ENCODE measurements at places on chromosomes 16 and 17. TPM values are rescaled to one million over a fixed set of nuclear protein-coding genes. Genes with fewer than 3 reads are reported as not detected.
A peak's percentile ranks its signal among the peaks of the same experiment; 100 is the strongest.

CACNG3 gene
- total RNA-seq, result not detected

DNA sequence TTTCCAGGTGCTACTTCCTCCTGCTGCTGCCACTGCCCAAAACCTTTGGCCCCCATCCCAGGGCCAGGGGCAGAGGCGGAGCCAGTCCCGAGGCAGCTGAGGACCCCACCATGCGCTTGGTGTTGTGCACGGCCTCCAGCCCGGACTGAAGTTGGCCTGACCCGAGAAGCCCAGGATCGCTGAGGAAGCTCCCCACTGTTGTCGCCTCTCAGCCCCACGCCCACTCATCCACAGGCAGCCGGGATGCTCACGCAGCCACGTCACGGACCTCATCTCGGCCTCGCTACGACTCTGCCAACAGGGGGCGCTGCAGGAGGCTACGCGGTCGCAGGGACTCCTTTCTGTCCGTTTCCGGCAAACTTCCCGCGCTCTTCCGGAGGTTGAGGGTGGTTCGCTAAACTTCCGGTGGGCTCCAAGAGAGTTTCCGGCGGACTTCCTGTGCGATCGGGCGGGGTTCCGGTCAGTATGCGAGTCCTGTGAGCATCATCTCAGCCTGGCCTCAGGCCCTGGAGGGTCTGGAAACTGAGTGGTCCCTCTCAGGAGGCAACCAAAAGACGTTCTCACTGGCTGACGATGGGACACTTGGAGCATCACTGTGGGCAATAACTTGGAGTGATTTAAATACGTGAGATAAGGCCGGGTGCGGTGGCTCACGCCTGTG lies 12.4 kb downstream of the ZG16B start:
- no peaks in the 10 kb centered on the region for H3K36me3 ChIP-seq
- H3K4me3 ChIP-seq, result peak overlapping the region; percentile 72
- peak; percentile 57 for DNase-seq
- peak overlapping the region; percentile 76 for H3K27ac ChIP-seq
- H3K27me3 ChIP-seq, result no peaks in the 10 kb centered on the region

- no peak overlapping the region for H3K27ac ChIP-seq
- no peaks in the 10 kb centered on the region for H3K4me1 ChIP-seq
- no peaks in the 10 kb centered on the region for H3K27me3 ChIP-seq
- no peaks in the 10 kb centered on the region for H3K36me3 ChIP-seq
- DNase-seq, result no peak
- H3K4me3 ChIP-seq, result no peak overlapping the region
Observed at GRCh38 chr16:840561-841454, 40.3 kb upstream of the GNG13 start.

GRCh38 chr17:80671825-80672110 lies 127.1 kb downstream of the RPTOR start:
- H3K27me3 ChIP-seq, result no peaks in the 10 kb centered on the region
- H3K36me3 ChIP-seq, result peaks cover 37% of the 10 kb centered on the region
- no peak for DNase-seq
- peak overlapping the region; percentile 25 for H3K27ac ChIP-seq
- H3K4me1 ChIP-seq, result peaks cover 89% of the 10 kb centered on the region

MT1A gene
- 0.60 TPM for total RNA-seq

GPR139 gene
- total RNA-seq, result not detected

- H3K27ac ChIP-seq, result peak overlapping the region; percentile 92
- peaks cover 22% of the 10 kb centered on the region for H3K36me3 ChIP-seq
- no peaks in the 10 kb centered on the region for H3K27me3 ChIP-seq
- peaks cover 64% of the 10 kb centered on the region for H3K4me1 ChIP-seq
- DNase-seq, result no peak
Observed at GRCh38 chr16:89422527-89422904, 67.8 kb downstream of the ANKRD11 start.

NSRP1 gene
- 32.4 TPM for total RNA-seq

DNA sequence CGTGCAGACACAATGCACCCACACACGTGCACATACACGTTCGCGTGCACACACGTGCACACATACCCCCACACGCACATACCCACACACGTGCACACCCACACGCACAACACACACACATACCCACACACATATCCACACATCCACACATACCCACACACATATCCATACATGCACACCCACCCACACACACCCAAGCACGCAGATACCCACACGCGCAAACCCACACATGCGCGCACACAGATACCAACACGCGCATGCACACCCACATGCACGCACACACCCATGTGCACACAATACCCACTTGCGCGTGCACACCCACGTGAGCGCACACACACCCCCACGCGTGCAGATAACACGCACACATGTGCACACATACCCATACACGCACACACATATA lies 26.8 kb upstream of the PVALEF start:
- peak overlapping the region; percentile 52 for H3K27ac ChIP-seq
- H3K36me3 ChIP-seq, result no peaks in the 10 kb centered on the region
- no peak overlapping the region for H3K4me3 ChIP-seq
- no peaks in the 10 kb centered on the region for H3K27me3 ChIP-seq
- H3K4me1 ChIP-seq, result no peaks in the 10 kb centered on the region
- no peak for DNase-seq

- no peaks in the 10 kb centered on the region for H3K4me1 ChIP-seq
- peaks cover 6% of the 10 kb centered on the region for H3K27me3 ChIP-seq
- no peak overlapping the region for H3K27ac ChIP-seq
- no peak overlapping the region for H3K4me3 ChIP-seq
- H3K36me3 ChIP-seq, result no peaks in the 10 kb centered on the region
Observed at GRCh38 chr17:73342541-73343167, 30.9 kb upstream of the CDC42EP4 start.

SULT1A1 gene
- 8.4 TPM for total RNA-seq

DNA sequence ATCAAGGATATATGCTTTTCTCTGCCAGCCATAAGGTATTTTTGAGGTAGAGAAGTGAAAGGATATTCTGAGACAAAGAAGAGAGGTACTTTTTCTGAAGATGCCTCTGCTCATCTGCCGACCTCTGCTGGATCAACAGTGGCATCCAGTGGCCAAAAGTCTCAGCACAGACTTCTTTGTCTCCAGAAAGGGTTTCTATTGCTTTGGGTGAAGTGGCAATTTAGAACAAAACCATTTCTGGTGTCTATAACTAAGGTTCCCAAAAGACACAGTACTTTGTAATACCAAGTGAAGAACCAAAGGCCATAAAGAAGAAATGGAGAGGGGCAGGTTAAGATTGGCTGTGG lies 155.2 kb upstream of the C17orf78 start:
- H3K4me1 ChIP-seq, result peaks cover 5% of the 10 kb centered on the region
- no peak overlapping the region for H3K4me3 ChIP-seq
- no peaks in the 10 kb centered on the region for H3K27me3 ChIP-seq
- peak; percentile 5 for DNase-seq
- peaks cover 19% of the 10 kb centered on the region for H3K36me3 ChIP-seq

ABCA8 gene
- not detected for total RNA-seq

- H3K27me3 ChIP-seq, result peaks cover 37% of the 10 kb centered on the region
- H3K36me3 ChIP-seq, result peaks cover 2% of the 10 kb centered on the region
- no peak overlapping the region for H3K27ac ChIP-seq
- no peak for DNase-seq
Observed at GRCh38 chr17:1997289-1997926, 27.7 kb downstream of the RTN4RL1 start.

DNA sequence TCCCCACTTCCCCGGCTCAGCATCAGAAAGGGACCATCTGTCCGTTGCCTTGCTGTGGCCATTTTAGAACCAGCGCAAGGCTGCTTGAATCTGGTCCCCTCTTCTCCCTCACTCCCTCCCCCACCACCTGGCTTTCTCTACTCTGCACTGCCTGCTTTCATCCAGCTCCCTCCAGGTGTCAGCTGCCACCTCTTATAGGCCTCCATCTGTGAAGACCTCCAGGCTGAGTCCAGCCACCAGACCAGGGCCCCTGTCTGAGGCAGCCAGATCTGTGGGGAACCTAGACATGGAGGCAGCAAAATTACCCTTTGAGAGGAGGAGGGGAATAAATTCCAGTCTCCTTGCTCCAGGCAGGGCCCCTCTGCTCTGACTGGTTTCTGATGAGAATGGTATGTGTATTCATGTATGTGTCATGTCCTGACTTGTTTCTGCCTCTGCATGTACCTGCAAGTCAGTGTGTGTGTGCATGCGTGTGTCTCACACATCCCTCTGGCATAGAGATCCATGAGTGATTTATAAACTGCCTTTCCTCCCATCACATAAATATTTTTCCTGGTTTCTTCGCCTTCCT lies 21.1 kb downstream of the MINK1 start:
- H3K4me3 ChIP-seq, result no peak overlapping the region
- H3K36me3 ChIP-seq, result peaks cover 26% of the 10 kb centered on the region
- H3K27me3 ChIP-seq, result no peaks in the 10 kb centered on the region
- no peak for DNase-seq
- H3K27ac ChIP-seq, result peak overlapping the region; percentile 67

DNA sequence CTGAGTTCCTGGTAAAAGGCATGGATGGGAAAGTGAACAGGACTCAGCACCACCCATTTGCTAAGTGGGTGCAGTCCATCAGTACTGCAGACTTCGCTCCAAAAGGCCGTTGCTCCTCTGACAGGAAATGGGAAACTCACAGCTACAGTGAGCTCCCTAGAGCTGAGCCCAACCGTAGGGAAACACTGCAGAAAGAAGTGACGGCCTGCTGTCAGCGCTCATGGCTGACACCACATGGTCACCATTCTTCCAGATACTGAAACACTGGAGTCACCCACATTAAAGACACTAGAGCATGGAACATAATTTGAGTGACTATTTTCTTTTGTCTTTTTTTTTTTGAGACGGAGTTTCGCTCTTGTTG lies 31.9 kb downstream of the UBE2O start:
- H3K27ac ChIP-seq, result no peak overlapping the region
- H3K36me3 ChIP-seq, result peaks cover 8% of the 10 kb centered on the region
- peaks cover 12% of the 10 kb centered on the region for H3K4me1 ChIP-seq
- H3K27me3 ChIP-seq, result no peaks in the 10 kb centered on the region
- no peak overlapping the region for H3K4me3 ChIP-seq

DNA sequence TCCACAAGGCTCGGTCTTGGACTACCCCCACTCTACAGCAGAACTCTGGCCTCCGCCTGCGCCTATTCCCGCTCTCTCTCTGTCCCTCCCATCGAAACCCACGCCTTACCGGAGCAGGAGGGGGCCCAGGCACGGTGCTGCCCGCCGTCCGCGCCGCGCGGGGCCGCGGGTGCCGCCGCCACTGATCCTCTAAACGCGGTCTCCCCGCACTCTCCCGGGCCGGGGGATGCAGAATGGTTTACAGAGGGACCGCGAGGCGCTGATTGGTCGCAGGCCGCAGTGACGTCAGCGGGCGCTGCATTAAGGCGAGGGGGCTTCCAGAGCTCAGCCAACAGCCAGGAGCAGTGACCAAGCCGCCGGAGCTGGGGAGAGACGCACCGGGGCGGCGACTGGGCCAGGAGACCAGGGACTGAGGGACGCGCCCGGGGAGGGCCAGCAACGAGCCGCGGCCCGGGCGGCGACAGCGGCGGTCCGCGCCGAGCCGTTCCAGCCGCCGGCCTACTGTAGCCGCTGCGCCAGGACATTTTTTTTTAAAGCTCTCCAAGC lies 747 bp upstream of the LHX1 start:
- no peak for DNase-seq
- peaks cover 44% of the 10 kb centered on the region for H3K4me1 ChIP-seq
- no peak overlapping the region for H3K4me3 ChIP-seq
- peaks cover 81% of the 10 kb centered on the region for H3K27me3 ChIP-seq
- peak overlapping the region; percentile 73 for H3K27ac ChIP-seq

FASN gene
- total RNA-seq, result 415 TPM

AHSP gene
- not detected for total RNA-seq

- DNase-seq, result no peak
- peaks cover 1% of the 10 kb centered on the region for H3K36me3 ChIP-seq
- H3K4me3 ChIP-seq, result peak overlapping the region; percentile 12
- peaks cover 27% of the 10 kb centered on the region for H3K4me1 ChIP-seq
- peaks cover 34% of the 10 kb centered on the region for H3K27me3 ChIP-seq
Observed at GRCh38 chr16:85882181-85882810, 16.7 kb upstream of the IRF8 start.

- DNase-seq, result no peak
- peaks cover 11% of the 10 kb centered on the region for H3K4me1 ChIP-seq
- no peak within 1 kb of the TSS for H3K4me3 ChIP-seq
Observed at GRCh38 chr16:57358527-57359095, at the start of gene CCL22. Gene CCL22, plus strand, starts transcription at chr16:57358783. Its CDS starts 34 bp downstream, at chr16:57358817.

RMI2 gene
- total RNA-seq, result 55.7 TPM

- no peak overlapping the region for H3K27ac ChIP-seq
- no peak overlapping the region for H3K4me3 ChIP-seq
- no peaks in the 10 kb centered on the region for H3K36me3 ChIP-seq
- peaks cover 6% of the 10 kb centered on the region for H3K27me3 ChIP-seq
- DNase-seq, result no peak
- no peaks in the 10 kb centered on the region for H3K4me1 ChIP-seq
Observed at GRCh38 chr16:82609140-82609539, 17.6 kb upstream of the CDH13 start.

KRT28 gene
- not detected for total RNA-seq

- no peaks in the 10 kb centered on the region for H3K36me3 ChIP-seq
- no peak overlapping the region for H3K4me3 ChIP-seq
- H3K27ac ChIP-seq, result no peak overlapping the region
- H3K4me1 ChIP-seq, result no peaks in the 10 kb centered on the region
Observed at GRCh38 chr16:8788578-8789172, 8.8 kb downstream of the TMEM186 start.

GRCh38 chr16:11393861-11394592 lies 48.8 kb downstream of the RMI2 start:
- H3K36me3 ChIP-seq, result no peaks in the 10 kb centered on the region
- no peaks in the 10 kb centered on the region for H3K4me1 ChIP-seq
- H3K27me3 ChIP-seq, result peaks cover 3% of the 10 kb centered on the region
- no peak overlapping the region for H3K4me3 ChIP-seq

DNA sequence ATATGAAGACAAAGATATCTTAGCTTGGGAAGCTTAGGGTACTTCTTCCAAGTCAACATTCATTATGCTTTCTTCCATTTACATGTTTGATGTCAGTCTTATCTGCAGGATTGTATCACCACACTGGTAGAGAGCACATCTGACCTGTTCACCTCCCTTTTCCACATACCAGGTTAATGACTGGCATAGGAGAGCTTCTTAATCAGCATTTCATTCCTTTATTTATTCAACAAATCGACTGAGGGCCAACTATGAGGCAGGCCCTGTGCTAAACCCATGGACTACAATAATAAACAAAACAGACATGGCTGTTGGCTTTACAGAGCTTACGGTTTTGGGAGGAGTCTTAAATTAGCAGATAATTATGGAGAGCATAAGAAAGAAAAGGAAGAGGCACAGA lies 378.1 kb upstream of the CDH11 start:
- no peaks in the 10 kb centered on the region for H3K36me3 ChIP-seq
- DNase-seq, result no peak

- peaks cover 21% of the 10 kb centered on the region for H3K4me1 ChIP-seq
- H3K27ac ChIP-seq, result no peak overlapping the region
- peaks cover 5% of the 10 kb centered on the region for H3K36me3 ChIP-seq
- no peak for DNase-seq
- peak overlapping the region; percentile 88 for H3K4me3 ChIP-seq
Observed at GRCh38 chr16:54928411-54929089, 2.1 kb upstream of the IRX5 start.
